ENCODE measurements at places on chromosomes 1 and 21. TPM values are rescaled to one million over a fixed set of nuclear protein-coding genes. Genes with fewer than 3 reads are reported as not detected.

DNA sequence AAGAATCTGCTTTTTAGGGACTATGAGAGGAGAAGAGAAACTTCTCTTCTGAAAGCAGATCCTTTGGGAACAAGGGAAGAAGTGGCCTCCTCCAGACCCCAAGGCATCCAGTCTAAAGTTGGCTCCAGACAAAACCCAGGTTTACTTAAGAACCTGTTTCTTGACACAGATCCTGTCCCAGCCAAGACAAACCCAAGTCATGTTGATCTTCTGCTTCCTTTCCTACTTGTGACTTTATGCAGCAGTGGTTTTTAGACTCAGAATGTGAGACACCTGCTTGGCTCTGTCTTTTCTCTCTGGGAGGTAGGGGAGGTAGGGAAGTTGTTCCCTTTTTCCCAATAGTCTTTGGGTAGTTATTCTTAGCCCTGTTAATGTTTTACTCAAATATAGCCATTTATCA lies 38.3 kb downstream of the ELAPOR1 start:
- peaks cover 29% of the 10 kb centered on the region for H3K4me1 ChIP-seq
- H3K36me3 ChIP-seq: no peaks in the 10 kb centered on the region
- no peak overlapping the region for H3K27ac ChIP-seq
- DNase-seq: no peak

DNA sequence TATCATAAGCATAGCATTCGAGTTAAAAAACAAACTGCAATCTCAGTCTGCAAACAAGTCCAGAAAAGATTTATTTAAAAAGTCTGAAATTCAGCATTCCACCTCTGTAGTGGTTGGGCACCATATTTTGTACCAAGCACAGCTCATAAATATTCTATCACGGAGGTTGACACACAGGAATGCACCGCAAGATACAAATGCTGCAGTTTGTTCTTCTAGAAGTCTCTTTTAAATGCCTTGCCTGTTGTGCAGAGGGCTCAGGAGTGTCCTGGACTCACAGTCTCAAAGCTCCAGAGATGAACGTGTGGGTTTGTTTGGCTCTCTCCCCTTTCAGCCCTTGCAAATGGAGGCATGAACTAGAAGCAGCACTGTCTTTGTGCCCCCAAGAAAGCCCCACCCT lies 212.4 kb upstream of the USP24 start:
- no peak overlapping the region for H3K4me3 ChIP-seq
- H3K36me3 ChIP-seq: peaks cover 14% of the 10 kb centered on the region
- DNase-seq: peak; percentile 30
- peaks cover 75% of the 10 kb centered on the region for H3K4me1 ChIP-seq
- no peaks in the 10 kb centered on the region for H3K27me3 ChIP-seq

DNA sequence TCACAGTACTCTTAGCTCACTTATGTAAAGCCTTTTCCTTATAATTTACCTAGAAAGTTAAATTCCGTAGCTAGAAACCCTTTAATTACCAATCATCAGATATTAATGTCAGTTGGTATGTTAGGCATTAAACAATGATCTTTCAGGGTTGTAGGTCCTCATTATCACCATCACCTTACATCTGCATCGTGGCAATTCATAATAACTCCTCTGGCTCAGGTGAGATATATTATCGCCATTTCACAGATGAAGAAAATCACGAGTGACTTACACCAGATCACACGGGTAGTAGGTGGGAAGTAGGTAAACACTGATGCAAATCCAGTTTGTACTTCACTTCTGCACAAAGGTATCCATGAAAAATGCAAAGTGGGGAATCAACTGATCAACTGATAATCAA lies 639 bp downstream of the NUP133 start:
- H3K36me3 ChIP-seq: no peaks in the 10 kb centered on the region
- peak overlapping the region; percentile 98 for H3K27ac ChIP-seq
- H3K4me3 ChIP-seq: peak overlapping the region; percentile 96
- H3K27me3 ChIP-seq: no peaks in the 10 kb centered on the region
- peaks cover 19% of the 10 kb centered on the region for H3K4me1 ChIP-seq

GRCh38 chr1:111030590-111030989 lies 66.9 kb upstream of the LRIF1 start:
- DNase-seq: peak; percentile 68
- peaks cover 6% of the 10 kb centered on the region for H3K27me3 ChIP-seq
- no peaks in the 10 kb centered on the region for H3K36me3 ChIP-seq
- no peak overlapping the region for H3K27ac ChIP-seq

FAF1 gene
- total RNA-seq: 66.6 TPM
